NCI-H2107 (cell line): ENCODE measurements at places on chromosomes 5 and 9.

DNA sequence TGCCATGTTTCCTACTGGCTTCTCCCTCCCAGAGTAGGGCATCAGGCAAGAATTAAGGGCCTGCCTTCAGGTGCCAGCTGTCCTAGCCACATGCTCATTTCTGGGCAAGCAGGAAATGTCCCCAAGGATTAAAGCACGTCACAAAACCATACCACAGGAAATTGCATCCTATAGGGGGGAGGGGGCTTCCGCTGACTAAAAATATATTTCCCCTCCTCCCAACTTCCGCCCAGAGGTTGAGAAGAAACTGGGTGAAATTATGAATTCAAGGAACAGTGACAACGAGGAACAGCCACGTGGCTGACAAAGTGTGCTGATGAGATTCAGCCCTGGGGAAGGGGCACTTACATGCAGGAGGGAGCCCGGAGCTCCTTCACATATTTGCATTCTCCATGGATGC lies 4.1 kb downstream of the HBEGF start:
- no peak for DNase-seq

GRCh38 chr5:96335873-96336272 lies 97.2 kb downstream of the PCSK1 start:
- DNase-seq: no peak

- DNase-seq: no peak
These were observed 5.4 kb downstream of the SPINK4 start for GRCh38 chr9:33245341-33245740.

DNA sequence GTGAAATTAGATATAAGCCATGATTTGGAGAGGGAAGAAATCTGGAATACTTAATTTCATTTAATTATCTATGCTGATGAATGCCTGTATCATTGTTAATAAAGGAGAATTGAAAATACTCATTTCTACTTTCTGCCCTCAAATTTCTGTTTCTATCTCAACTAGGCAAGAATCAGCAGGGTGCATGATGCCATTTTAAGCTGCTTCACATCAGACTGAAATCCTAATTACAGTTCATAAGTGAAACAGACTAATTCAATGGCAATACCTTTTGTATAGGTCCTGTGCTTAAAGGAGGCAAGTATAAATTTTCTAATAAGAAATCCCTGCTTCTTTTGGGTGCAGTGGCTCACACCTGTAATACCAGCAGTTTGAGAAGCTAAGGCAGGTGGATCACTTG lies 22.3 kb upstream of the TAL2 start:
- DNase-seq: no peak

- no peak for DNase-seq
These were observed 5.9 kb downstream of the EMB start for GRCh38 chr5:50435168-50435567.

DNA sequence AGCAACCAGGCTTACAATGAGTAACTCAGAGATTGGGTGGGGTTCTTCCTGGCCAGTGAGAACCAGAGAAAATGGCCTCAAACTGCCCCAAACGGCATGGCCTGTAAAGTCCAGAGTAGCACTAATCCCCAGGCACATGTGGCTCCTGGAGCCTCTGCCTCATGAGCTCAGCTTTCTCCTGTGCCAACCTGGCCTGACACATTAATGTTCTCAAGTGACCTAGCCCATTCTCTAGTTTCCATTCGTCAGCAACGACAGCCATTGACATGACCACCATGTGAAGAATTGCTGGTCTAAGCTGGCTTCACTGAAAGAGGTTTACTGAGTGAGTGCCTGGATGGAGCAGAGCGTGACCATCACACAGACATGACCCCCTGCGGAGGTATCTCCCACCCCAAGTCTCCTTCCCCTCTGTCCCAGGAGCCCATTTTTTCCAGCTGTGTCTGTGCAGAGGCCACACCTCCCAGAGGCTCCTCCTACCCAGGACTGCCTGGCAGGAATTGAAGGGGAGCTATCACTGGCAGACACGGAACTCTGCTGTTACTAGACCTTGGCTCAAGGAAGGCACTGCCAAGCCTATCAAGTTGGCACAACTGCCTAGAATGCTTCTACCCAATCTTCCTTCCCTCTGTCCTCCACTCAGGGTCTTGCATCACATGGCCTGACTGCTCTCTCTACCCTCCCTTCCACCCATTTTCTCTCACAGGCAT lies 59.0 kb upstream of the BOD1 start:
- DNase-seq: no peak
